Central memory CD4-positive, alpha-beta T cell (primary cell): ENCODE measurements at places on chromosomes 11 and 22.

DNA sequence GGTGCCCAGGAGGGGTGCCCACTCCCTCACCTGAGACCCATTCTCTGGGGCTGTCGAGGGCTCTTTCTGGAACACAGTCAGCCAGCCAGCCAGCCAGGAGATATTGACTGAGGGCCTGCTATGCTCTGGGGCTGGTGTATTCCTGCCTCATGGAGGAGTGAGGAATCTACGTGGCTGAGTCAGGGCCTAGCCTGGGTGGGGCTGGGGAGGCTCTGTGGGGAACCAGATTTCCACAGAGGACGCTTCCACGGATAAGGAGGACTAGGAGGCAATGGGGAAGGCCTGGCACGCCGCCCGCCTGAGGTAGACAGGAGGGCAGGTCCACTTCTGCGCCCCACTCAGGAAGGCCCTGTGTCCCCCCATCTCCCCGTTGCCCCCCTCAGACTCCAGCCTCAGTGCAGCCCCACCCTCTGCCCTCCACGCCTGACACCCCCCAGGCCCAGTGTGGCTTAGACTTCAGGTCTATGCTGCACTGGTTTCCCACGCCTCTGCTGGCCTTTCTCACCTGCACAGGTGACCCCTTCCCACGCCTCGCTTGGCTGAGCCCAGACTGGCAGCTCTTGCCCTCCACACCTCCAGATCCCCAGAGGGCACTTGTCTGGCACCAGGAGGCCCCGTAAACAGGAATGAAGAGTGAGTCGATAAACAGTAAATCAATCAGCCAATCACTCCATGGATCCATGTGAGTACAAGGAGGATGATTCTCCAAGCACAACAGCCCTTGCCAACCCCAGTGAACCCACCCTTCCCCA is 37.5 kb downstream of the MACROD1 start:
- DNase-seq: no peak

- no peak for DNase-seq
These were observed 130.3 kb downstream of the EFCAB6 start for GRCh38 chr22:43681731-43682360.

DNA sequence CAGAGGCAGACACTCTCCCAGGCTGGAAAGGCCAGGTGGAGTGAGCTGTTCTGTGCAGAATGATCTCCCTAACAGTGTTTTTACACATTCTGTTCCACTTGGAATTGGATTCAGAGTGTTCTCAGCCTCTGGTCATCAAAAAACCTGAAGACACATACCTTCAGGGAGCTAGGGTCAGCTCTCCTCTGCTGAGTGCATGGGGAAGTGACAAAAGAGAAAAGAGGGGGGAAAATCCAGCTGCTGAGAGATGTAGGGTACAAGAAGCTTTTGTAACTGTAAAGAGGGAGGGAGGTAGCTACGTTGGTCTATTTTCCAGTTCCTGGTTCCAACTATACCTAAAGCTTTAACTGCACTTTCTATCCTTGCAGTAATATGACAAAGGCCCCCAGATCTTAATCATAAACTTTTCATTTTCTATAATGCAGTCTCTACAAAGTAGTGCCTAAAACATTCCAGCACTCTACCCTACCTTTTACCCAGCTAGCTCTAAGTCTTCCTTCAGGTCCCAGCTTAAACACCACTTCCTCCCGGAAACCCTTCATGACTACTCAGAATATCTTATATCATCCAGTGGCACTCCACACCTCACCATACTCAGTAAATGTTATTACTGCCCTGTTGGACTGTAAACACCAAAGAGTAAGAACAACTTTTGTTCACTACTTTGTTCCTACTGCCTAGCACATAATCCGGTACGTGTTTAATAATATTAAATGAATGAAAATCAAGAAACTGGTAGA is 9.2 kb downstream of the MAPK1 start:
- DNase-seq: no peak

GRCh38 chr11:12160680-12161079 is 50.3 kb downstream of the MICAL2 start:
- DNase-seq: no peak

DNA sequence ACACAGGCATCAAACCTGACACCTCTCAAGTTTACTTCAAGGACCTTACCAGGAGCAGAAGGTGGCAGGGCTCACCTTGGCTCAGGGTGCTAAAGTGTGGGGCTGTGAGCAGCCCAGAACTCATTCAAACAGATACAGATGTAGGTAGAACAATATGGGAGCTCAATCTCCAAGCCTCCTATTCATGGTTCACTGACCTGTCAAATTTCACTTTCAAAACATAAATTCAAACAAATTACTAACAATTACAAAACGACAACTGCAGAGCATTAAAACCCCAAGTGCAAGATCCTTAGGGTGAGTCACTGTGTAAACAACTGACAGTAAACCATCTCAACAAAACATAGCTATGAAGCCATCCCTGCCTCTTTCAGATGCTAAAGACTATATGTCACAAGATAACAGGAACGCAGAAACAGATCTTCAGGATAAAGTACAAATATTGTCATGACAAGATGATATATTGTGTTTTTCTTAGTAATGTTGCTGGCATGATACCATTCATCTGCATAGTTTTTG is 303.5 kb upstream of the ANO3 start:
- DNase-seq: no peak

DNA sequence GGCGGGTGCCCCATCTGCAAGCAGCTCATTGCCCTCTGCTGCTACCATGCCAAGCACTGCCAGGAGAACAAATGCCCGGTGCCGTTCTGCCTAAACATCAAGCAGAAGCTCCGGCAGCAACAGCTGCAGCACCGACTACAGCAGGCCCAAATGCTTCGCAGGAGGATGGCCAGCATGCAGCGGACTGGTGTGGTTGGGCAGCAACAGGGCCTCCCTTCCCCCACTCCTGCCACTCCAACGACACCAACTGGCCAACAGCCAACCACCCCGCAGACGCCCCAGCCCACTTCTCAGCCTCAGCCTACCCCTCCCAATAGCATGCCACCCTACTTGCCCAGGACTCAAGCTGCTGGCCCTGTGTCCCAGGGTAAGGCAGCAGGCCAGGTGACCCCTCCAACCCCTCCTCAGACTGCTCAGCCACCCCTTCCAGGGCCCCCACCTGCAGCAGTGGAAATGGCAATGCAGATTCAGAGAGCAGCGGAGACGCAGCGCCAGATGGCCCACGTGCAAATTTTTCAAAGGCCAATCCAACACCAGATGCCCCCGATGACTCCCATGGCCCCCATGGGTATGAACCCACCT is 28.0 kb upstream of the L3MBTL2 start:
- no peak for DNase-seq
